ENCODE measurements at places on chromosomes 12 and 14. TPM values are rescaled to one million over a fixed set of nuclear protein-coding genes. Genes with fewer than 3 reads are reported as not detected.
A peak's percentile ranks its signal among the peaks of the same experiment; 100 is the strongest.

Gene POU6F1
- total RNA-seq: 1.8 TPM

Gene CLEC4E
- not detected for total RNA-seq

GRCh38 chr14:62364800-62365280 lies 602.6 kb downstream of the SNAPC1 start:
- no peak for DNase-seq

GRCh38 chr12:84741031-84741430 lies 171.6 kb downstream of the SLC6A15 start:
- DNase-seq: no peak

DNA sequence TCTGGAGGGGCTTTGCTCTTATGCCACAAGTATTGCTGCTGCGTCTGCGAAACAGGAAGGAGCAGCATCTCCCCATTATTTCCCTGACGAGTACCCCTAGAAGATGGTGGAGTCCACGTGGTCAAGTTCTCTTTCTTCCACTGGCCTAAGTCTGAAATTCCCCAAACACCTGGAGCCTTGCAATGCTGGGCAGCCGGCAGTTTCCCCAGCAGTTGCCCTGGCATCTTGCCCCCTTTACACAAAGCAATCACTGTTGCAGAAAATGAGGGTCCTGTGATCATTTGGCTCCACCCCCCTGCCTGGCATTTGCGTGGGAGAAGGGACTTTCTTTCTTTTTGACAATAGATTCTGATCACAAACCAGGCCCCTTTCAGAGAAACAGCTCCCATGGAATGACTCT lies 56.9 kb downstream of the FOS start:
- no peak for DNase-seq

- DNase-seq: no peak
These were observed 317.0 kb upstream of the TMPO start for GRCh38 chr12:98198261-98198982.

- DNase-seq: peak; percentile 2
These were observed 512.4 kb upstream of the TMPO start for GRCh38 chr12:98002887-98003493.

DNA sequence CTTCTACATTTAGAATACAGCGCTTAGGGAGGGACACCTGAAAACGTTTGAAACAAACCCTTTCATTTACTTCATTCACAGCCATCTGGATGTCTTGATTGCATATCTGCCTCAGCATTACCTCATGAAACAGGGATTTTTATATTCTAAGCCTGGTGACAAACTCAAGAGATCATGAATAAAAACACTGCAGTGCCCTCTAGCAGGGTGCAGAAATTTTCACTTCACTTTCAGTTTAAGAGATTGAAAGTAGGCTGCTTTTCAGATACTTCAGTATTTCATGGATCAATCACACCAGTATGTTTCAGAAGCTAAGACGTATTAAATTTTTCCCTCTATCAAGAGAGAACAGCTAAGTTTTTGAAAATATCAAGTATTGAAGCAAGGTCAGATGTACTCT lies 467.8 kb downstream of the MDGA2 start:
- no peak for DNase-seq
